ENCODE measurements at places on chromosomes 7 and 10.

GRCh38 chr7:27143023-27143949, at the start of gene HOXA5:
Gene HOXA5 (minus strand): TSS chr7:27143681. CDS start chr7:27143607, 74 bp downstream.
- no peak for DNase-seq

DNA sequence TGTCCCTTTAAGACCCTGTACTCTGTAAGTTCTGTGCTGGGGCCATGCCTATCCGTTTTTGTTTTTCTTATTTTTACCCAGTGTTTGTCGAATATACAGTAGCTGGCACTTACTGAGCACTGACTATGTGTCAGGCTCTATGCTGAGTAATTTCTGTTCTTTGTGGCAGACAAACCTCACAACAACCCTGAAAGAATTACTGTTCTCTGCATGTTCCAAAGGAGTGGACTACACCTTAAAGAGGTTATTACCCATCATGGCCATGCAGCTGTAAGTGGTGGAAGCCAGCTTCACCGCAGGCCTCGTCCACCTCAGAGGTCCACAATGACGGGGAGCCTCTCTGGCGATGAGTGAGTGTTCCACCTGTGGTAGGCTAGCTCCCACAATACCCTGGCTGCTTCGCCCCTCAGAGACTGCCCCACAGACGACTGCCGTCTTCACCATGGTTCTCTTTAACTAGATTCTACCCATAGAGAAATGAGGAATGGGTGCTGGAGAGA, 30.1 kb upstream of the RBM20 start:
- no peak for DNase-seq

GRCh38 chr7:46317256-46317655, 396.2 kb upstream of the IGFBP3 start:
- no peak for DNase-seq

DNA sequence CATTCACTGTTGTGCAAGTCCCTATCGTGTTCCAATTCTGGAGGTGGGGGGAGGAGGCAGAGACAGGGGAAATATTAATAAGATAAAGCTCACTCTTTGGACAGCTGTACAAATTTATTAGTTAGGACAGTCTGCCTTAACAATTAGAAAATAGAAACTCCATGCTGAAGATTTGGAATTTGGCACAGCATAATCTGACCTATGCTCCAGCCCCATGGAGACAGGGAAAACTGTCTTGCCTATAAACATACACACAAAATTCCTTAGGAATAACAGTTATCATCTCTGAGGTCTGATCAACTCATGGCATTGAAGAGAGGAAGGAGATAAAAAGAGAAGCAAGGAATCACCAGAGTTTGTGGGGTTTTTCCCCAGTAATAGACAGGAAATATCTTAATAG, 335.4 kb upstream of the MEOX2 start:
- DNase-seq = no peak

DNA sequence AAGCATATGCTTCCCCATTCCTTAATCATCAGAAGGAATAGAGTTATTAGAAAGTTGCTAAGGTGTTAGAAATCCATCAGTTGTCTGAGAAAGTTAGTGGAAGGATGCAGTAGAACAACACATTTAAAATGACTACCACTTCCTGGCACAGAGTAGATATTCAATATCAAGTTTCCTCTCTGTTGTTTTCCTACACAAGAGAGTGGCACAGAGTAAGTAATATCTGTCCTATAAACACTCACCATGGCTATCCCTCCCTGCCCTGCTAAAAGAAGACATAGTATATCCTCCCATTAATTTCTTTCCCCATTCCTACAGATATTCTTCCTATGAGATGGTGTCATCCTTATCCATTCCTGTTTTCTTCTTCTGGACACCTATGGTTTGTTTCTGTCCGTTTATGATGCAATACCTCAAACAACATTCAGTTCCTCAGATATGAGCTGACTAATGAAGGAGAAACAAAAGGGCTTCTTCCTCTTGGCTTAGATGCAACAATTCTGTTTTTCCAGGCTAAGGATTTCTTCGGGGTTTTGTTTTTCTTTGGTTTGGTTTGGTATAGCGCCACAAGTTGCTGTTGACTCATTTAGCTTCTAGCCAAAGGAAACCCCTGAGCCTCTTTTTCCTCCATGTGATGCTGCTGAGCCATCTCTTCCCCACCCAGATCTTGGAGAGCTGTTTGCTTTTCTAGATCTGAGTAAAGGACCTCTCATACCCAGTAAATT, 32.9 kb upstream of the BPGM start:
- DNase-seq = no peak

DNA sequence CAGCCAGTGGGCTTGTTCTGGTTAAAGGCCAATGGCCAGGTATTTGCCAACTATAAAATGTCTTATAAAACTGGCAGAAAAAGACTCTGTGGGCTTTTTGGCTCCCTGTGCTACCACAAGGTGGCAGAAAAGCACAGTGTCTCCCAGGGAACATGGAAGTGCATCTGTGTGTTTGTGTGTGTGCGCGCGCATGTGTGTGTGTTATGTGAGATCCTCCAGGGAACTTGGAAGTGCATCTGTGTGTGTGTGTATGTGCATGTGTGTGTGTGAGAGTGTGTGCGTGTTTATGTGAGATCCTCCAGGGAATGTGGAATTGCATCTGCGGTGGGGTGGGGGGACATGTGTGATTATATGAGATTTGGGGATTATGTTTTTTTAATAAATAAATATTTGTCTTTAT, 30.2 kb upstream of the ABI1 start:
- peak; percentile 22 for DNase-seq

GRCh38 chr7:88771417-88771816, 11.9 kb downstream of the ZNF804B start:
- DNase-seq = no peak

GRCh38 chr7:30598121-30598876, 3.6 kb downstream of the GARS1 start:
- no peak for DNase-seq

- no peak for DNase-seq
These were observed 179.3 kb downstream of the ARHGAP12 start for GRCh38 chr10:31749301-31749700.

- DNase-seq = no peak
These were observed 102.0 kb upstream of the STEAP1B start for GRCh38 chr7:22601812-22602565.

DNA sequence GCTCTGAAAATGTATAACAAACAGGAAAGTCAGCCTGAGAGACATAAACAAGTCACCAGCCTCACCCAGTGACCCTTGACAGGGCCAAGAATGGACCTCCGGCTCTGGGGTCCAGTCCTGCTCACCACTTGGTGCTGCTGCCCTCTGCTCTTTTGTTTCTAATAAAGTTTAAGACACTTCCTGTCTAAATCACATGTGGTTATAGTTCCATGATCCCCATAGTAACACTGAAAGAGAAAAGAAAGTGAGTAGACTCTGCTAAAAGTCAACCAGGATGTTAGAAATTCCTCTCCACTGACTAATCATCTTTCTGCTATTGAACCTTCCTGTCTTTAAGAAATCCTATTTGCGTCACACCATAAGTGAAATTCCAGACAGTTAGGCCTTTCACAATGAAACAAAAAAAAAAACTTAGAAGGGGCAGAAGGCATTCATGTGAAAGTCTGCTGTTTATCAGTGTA, 179.2 kb upstream of the BET1 start:
- no peak for DNase-seq

DNA sequence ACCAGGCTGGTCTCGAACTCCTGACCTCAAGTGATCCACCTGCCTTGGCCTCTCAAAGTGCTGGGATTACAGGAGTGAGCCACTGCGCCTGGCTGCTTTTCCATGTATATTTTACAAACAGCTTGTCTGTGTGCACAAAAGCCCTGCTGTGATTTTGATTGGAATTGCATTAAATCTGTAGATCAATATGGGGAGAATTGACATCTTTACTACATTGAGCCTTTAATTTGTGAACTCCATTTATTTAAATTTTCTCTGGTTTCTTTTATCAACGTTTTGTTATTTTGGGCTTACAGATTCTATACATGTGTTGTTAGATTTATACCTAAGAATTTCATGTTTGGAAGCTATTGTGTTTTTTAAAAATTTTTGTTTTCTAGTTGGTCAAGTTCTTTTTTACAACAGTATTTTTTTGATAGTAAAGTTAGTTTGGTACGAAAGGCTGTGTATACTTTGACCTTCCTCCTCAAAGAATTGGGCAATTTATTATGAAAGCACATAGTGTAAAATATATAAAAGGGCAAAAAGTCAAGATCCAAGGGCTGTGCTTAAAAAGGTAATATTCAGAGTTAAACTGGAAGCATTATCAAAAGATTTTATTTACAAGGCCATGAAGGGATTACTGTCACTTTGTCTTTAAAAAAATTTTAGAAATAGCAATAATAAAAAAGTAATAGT, 92.8 kb downstream of the STK31 start:
- DNase-seq = no peak

- no peak for DNase-seq
These were observed 90.2 kb downstream of the IPMK start for GRCh38 chr10:58177362-58177947.

DNA sequence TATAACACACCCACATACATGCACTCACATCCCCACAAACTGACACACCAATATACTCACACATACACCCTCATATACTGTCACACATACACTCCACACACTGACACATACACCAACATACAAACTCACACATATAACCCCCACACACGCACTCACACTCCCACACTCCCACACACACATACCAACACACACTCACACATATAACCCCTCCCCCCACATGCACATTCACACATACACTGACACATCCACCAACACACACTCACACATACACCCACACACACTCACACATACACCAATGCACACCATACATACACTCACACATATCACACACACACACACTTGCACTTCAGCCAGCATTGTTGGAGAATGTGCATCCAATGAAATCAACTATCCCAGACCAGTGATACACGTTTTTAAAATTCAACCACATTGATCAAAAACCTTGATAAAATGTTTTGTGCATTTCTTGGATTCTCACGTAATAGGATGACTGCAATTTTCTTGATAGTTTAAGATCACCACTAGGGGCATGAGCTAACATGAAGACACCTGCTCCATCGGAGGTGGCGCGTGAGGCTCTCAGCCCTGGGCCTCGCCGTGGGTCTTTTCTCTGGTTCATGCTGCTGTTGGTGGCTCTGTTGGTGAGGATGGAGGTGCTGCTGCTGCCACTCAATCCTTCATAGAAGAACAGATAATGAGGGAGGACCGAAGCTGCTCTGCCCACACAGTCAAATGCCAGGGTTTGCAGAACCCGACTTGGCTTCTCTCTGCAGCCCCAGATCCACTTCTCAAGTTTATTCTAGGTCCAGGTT, 32.1 kb upstream of the CHST15 start:
- DNase-seq = no peak

DNA sequence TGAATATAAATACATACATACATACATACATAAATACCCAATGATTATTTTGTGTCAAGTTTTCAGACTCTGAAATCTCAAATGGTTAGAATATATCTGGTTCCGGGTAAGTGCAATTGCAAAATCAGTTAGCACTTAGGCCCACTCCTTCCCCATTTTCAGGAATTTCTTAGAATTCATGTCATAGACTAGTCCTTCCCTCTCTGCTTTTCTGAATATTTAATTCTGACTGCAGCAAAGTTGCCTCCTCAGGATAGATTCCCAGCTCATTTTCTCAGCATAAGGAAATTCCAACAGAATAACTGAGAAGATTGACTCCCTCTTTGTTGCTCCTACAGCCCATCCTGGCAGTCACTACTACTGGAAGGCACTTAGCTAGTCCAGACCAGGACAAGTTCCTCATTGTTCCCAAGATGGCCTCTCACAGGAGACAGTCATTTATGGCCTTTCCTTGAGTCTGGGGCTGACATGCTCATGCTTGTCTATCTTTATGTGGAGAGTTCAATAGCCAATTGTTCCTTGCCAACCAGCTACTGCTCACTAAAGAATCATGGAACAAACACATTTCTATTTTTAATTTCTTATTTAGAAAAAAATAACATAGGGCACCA, 142.9 kb upstream of the ITGB1 start:
- DNase-seq = no peak

- no peak for DNase-seq
These were observed 22.6 kb upstream of the TNS3 start for GRCh38 chr7:47604496-47604890.

DNA sequence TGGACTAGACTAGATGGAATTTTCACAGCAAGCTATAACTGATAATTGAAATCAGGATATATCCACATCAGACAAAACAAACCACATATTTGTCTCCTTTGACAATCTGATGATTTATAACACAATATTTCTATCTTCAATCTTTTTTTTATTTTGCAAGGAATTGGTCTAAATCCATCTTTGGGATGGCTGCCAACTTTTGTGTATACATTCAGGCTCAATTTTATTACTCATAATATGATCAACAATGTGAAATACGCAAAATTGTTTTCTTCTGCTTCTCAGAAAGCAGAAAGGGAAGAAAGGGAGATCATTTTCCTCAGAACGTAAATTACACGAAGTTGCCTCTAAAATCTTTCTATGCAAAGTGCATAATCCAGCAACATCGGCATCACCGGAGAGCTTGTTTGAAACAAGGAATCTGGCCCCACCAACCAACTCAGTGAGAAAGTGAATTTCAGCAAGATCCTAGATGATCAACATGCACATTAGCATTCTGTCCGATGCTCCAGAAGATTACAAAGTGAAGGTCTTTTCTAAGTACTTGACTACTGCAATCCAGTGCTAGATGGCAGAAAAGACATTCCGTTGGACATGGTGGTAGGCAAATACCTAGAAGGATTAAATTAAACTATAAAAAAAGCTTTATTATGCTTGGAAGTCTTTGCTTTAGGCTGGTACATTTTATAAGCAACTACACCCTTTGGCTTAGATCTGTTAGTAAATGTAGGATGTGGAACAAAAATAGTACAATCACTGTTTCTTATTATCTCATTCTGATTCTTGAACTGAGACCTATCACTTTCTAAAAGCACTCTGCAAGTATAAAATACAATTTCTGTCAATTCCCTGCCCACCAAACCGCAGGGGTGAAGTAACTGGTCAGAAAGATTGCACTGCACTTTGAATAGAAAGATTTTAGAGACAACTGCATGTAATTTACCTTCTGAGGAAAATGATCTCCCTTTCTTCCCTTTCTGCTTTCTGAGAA, 126.4 kb upstream of the RSU1 start:
- DNase-seq = no peak

- no peak for DNase-seq
These were observed 64.0 kb downstream of the MTPAP start for GRCh38 chr10:30284865-30285594.

GRCh38 chr10:76946270-76946669, 691.3 kb downstream of the KCNMA1 start:
- no peak for DNase-seq

GRCh38 chr10:71383972-71384687, 12.6 kb upstream of the CDH23 start:
- DNase-seq = peak; percentile 56

DNA sequence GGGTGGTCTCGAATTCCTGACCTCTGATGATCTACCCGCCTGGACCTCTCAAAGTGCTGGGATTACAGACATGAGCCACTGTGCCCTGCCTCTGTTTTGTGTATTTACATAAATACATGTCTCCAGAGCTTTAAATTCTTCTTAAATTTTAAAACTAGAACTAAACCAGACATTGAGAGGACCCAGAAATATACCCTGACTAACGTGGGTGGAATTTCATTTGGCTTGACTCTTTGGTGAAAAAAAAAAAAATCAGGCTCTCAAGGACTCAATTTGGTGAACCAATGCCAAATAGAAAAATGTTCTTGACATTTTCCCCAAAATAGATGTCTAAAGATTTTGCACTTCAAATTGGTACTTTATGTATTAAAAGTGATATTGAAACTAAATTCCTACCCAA, 16.6 kb upstream of the FAS start:
- no peak for DNase-seq

GRCh38 chr10:348456-348855, 213.2 kb downstream of the ZMYND11 start:
- no peak for DNase-seq

Data from activated CD4-positive, alpha-beta T cell treated with anti-CD3 and anti-CD28 coated beads, Interleukin-2, amount 50 U/mL, for 24 hours (primary cell).